Activated CD4-positive, alpha-beta T cell treated with anti-CD3 and anti-CD28 coated beads, Interleukin-2, amount 10 ng/mL, durations not matched to agents 7 days and 5 days (primary cell): ENCODE measurements at places on chromosomes 3 and 15.
A peak's percentile ranks its signal among the peaks of the same experiment; 100 is the strongest.

DNA sequence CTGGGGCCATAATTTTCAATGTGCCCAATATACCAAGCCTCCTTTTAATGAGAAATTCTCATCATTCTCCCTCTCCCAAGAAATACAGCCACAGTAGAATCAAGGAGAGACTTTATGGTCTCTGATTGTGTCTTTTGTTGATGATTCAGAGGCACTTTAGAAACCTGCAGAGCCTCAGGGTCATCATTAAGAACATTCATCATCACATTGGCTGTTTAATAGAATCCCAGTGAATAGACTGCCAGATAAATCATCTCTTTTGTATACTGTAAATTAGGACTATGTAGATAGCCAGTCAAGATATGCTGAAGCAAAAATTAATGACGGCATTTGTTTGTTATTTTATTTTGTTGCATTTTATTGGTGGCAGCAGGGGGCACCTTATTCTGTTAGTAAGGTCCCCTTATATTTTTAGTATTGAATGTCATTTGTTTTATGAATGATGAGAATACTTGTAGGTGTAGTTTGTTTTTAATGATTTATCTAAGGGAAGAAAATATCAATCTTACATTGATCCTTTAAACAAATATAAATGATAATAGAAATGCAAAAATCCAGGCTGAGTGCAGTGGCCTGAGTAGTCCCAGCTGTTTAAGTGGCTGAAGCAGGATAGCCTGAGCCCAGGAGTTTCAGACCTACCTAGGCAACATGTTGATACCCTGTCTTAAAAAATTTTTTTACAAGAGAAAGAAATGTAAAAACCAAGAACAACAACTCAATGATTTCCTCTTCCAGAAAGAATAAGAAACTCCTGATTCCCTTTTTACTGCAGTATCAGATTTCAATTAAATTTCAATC is 138.8 kb downstream of the ZBBX start:
- no peak for DNase-seq
- H3K4me1 ChIP-seq = no peaks in the 10 kb centered on the region
- no peak overlapping the region for H3K27ac ChIP-seq

DNA sequence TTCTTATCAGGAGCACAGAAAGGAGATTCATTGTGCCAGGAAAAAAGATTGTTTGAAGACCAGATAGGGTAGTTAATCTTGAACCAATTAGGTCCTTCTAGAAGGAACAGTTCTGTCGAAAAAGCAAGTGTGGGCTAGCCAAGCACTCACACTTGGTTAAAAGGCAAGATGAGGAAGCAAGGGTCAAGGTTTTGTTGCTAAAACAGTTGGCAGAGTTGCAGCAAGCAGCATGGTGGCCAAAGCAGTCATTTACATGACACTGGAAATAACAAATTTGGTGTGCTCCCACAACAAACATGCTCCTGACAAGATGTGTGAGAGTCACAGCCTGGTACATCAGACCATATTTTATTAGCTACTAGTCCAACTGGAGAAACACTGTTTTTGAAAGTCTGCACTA is 228.0 kb upstream of the CFAP20DC start:
- no peak overlapping the region for H3K27ac ChIP-seq
- no peak overlapping the region for H3K4me3 ChIP-seq
- no peaks in the 10 kb centered on the region for H3K36me3 ChIP-seq
- H3K4me1 ChIP-seq = no peaks in the 10 kb centered on the region
- H3K27me3 ChIP-seq = no peaks in the 10 kb centered on the region

- DNase-seq = no peak
- no peak overlapping the region for H3K27ac ChIP-seq
- H3K4me3 ChIP-seq = no peak overlapping the region
- no peaks in the 10 kb centered on the region for H3K4me1 ChIP-seq
Measured at GRCh38 chr3:157872902-157873301, 233.3 kb downstream of the SHOX2 start.

DNA sequence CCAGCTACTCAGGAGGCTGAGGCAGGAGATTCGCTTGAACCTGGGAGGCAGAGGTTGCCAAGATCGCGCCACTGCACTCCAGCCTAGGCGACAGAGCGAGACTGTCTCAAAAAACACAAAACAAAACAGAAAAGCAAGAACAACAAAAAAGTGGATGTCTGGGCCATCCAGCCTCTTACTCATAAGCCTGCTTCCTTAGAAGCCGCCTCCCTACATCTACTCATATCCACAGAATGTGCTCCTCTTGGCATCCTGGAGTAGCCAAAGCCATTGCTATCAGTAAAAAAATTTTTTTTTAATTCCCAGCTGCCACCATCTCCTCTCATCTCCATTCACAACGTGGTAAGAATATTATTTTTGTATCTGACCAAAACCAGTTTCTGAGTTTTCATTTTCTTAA is 10.8 kb downstream of the ZSCAN2 start:
- no peak overlapping the region for H3K27ac ChIP-seq
- H3K27me3 ChIP-seq = no peaks in the 10 kb centered on the region
- no peak overlapping the region for H3K4me3 ChIP-seq

DNA sequence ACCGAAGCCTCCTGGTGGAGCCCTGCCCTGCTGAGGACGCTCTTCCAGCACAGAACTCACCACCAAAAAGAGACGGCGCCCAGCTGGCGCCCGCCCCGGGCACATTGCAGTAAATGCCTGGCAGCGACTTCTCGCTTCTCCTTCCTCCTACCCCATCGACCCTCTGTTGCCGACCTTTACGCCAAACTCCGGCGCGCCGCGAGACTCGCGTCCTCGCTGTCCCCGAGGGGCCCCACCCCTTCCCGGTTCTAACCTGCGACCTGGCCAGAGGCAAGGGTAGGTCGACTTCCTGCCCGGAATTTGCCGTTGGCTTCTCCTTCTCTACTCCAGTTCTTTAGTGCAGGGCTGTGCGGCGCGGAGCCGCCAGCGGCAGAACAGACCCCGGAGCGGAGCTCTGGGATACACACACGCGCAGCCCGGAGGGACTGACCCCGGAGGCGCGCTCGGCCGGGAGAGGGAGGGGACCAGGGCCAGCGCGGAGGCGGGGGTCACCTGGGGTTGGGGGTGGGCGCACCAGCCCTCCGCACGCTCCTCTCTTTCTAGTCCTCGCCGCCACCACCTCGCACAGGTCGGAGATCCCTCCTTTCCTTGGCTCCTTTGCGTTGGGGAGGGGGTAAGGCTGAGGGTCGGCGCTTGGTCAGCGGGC is 226.6 kb upstream of the AZI2 start:
- H3K4me3 ChIP-seq = no peak overlapping the region
- DNase-seq = no peak
- peaks cover 55% of the 10 kb centered on the region for H3K27me3 ChIP-seq
- H3K27ac ChIP-seq = no peak overlapping the region
- peaks cover 5% of the 10 kb centered on the region for H3K4me1 ChIP-seq

DNA sequence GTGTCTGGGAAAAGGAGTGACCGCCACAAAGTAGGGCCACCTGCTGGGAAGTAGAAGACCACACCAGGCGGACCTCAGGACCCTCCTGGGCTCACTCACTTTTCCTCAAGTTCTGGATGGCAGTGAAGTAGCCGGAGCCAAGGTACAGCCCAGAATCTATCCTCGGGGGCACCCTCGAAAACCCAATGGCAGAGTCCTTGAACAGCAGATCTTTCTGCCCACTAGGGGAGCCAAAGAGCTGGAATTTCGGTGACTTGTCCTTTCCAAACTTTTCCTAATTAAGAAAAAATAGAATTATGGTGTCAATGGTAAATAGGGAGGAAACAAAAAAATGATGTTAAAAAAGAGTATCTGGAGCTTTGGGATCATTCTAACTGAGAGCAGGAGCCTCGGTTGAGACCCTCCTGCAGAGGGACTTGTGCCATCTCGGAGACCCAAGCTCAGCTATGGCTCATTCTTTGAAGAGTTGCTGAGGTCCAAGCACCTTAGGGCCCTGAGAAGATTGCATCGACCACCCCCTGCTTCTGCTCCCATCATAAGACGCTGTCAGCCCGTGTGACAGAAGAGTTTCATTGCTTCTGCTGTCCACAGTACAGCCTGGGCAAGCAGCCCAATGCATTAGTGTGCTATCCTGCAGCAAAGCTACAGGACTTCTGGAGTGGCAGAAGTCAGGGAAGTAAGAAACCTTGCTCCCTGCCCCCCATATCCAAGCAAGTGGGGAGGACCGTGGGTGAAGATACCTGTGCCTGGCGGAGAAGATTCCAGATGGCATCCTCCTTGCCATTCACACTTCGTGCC is 14.8 kb downstream of the LTF start:
- H3K4me3 ChIP-seq = no peak overlapping the region
- H3K36me3 ChIP-seq = no peaks in the 10 kb centered on the region
- peaks cover 33% of the 10 kb centered on the region for H3K27me3 ChIP-seq

- H3K27me3 ChIP-seq = peaks cover 2% of the 10 kb centered on the region
- no peak for DNase-seq
- no peak overlapping the region for H3K27ac ChIP-seq
- H3K4me3 ChIP-seq = no peak overlapping the region
Measured at GRCh38 chr15:31208817-31209216, 107.3 kb upstream of the TRPM1 start.

DNA sequence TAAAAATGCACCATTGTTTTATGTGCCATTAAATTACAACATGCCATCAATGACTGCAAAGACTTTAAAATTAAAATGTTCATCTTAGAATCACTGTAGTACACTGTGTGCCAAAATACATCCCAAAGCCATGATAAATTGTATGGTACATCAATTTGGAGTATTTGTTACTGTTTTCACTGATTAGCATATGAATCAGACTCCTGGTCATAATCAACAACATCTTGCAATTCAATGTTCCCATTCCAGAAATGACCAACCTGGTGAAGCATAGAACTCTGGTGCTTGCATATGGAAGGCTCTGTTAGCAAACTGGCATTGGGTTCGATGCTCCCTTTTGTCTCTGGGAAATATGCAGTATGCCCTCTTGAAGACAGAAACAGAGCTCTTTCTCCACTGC is 22.5 kb downstream of the LYSMD2 start:
- H3K36me3 ChIP-seq = peaks cover 2% of the 10 kb centered on the region
- H3K4me1 ChIP-seq = no peaks in the 10 kb centered on the region
- H3K27me3 ChIP-seq = no peaks in the 10 kb centered on the region
- DNase-seq = no peak

- H3K36me3 ChIP-seq = no peaks in the 10 kb centered on the region
- DNase-seq = no peak
- H3K27me3 ChIP-seq = peaks cover 4% of the 10 kb centered on the region
- no peaks in the 10 kb centered on the region for H3K4me1 ChIP-seq
- no peak overlapping the region for H3K27ac ChIP-seq
- H3K4me3 ChIP-seq = no peak overlapping the region
Measured at GRCh38 chr15:25446076-25446475, 7.3 kb upstream of the UBE3A start.

GRCh38 chr15:70098461-70099166 is 897 bp upstream of the TLE3 start:
- H3K27ac ChIP-seq = peak overlapping the region; percentile 97
- peak; percentile 36 for DNase-seq
- H3K4me1 ChIP-seq = peaks cover 61% of the 10 kb centered on the region
- H3K4me3 ChIP-seq = peak overlapping the region; percentile 95
- H3K36me3 ChIP-seq = peaks cover 18% of the 10 kb centered on the region
- peaks cover 27% of the 10 kb centered on the region for H3K27me3 ChIP-seq

- DNase-seq = no peak
- no peak overlapping the region for H3K27ac ChIP-seq
- H3K4me3 ChIP-seq = no peak overlapping the region
- peaks cover 17% of the 10 kb centered on the region for H3K4me1 ChIP-seq
- no peaks in the 10 kb centered on the region for H3K36me3 ChIP-seq
Measured at GRCh38 chr3:13199006-13199776, 126.0 kb upstream of the IQSEC1 start.

- H3K36me3 ChIP-seq = no peaks in the 10 kb centered on the region
- H3K27ac ChIP-seq = no peak overlapping the region
- no peaks in the 10 kb centered on the region for H3K27me3 ChIP-seq
Measured at GRCh38 chr3:116552246-116552645, 107.0 kb upstream of the LSAMP start.

- peaks cover 4% of the 10 kb centered on the region for H3K36me3 ChIP-seq
- H3K27ac ChIP-seq = no peak overlapping the region
- peaks cover 40% of the 10 kb centered on the region for H3K4me1 ChIP-seq
- H3K27me3 ChIP-seq = no peaks in the 10 kb centered on the region
- no peak overlapping the region for H3K4me3 ChIP-seq
- DNase-seq = no peak
Measured at GRCh38 chr3:187957165-187957581, 196.8 kb upstream of the LPP start.
